ENCODE measurements at places on chromosomes 11 and 22. TPM values are rescaled to one million over a fixed set of nuclear protein-coding genes. Genes with fewer than 3 reads are reported as not detected.

DNA sequence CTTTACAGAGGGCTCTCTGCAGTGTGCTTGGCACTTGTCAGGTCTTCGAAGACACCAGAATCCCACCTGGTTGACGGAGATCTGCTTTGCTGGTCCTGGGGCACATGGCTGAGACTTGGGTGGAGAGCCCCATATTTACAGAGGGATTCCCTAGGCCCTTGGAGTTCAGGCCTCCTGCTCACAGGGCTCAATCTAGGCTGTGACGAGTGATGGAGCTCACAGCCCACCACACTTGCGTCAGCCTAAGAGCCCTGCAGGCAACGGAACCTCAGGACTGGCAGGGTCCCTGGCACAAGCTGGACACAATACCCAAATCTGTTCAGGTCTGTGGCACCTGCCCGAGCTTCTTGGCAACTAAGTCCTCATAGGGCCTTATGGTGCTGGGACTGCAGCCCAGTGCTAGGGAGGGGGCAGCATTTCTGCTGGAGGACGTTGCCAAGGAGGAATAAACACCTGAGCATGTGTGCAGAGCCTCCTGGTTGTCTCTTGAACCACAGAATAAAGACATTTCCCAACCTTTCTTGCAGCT lies 59.1 kb downstream of the KCNC1 start:
- DNase-seq: no peak

- DNase-seq: no peak
These were observed 324.8 kb downstream of the MN1 start for GRCh38 chr22:27476729-27477128.

- DNase-seq: no peak
These were observed 122.7 kb upstream of the TRPC6 start for GRCh38 chr11:101706541-101706940.

The CARD18 gene
- polyA plus RNA-seq: not detected

The LYVE1 gene
- 33.9 TPM for polyA plus RNA-seq

GRCh38 chr11:122190768-122191167 lies 74.8 kb upstream of the BLID start:
- no peak for DNase-seq

DNA sequence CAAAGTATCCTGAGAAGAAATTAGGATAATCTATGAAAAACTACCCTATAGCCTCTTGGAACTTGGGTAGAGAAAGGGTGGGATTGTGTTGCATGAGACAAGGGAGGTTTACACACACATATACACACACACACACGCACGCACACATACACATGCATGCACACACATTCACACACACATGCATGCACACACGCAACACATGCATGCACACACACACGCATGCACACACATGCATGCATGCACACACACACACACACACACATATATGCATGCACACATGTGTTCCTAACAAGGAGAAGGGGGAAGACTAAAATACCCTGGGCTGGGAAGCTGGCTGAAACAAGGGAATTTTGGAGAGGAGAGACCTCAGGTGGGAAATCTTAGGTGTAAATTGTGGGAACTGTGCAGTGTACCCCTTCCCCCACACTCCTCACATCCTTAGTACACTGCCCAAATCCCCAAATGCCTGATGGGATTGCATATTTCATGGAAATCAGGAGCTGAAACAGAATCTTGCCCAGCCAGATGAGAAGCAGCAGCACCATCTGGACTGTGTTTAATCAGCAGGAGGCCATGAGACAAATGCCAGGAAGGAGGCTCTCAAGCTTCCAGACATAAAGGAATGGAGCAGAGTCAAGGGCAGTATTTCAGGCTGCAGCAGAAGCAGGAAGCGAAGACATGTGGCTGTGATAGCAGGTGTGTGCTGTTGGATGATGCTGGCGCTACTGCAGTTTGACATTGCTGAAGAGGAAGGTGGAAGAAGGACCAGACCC lies 14.6 kb upstream of the POLD3 start:
- no peak for DNase-seq

DNA sequence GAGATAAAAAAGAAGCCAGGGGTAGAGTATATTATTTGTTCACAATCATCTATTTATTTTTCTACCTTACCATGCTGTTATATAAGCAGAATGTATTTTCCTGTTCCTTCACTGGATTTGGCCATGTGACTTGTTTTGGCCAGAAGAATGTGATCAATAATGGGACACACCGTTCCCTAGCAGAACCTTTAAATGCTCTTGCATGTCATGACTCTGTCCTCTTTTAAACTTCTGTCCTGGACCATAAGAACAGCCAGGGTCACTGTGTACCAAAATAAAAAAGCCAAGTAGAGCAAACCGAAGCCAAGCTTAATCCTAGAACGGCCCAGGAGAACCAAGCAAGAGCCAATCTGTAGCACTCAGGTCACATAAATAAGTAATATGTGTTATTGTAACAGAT lies 1682.4 kb downstream of the LRRC4C start:
- no peak for DNase-seq

GRCh38 chr11:126480410-126481302 lies 125.2 kb downstream of the ST3GAL4 start:
- DNase-seq: peak; percentile 89

All from spleen (tissue), 13 donors.